NCI-H1930 (cell line): ENCODE measurements at places on chromosomes 6 and 20.
A peak's percentile ranks its signal among the peaks of the same experiment; 100 is the strongest.

DNA sequence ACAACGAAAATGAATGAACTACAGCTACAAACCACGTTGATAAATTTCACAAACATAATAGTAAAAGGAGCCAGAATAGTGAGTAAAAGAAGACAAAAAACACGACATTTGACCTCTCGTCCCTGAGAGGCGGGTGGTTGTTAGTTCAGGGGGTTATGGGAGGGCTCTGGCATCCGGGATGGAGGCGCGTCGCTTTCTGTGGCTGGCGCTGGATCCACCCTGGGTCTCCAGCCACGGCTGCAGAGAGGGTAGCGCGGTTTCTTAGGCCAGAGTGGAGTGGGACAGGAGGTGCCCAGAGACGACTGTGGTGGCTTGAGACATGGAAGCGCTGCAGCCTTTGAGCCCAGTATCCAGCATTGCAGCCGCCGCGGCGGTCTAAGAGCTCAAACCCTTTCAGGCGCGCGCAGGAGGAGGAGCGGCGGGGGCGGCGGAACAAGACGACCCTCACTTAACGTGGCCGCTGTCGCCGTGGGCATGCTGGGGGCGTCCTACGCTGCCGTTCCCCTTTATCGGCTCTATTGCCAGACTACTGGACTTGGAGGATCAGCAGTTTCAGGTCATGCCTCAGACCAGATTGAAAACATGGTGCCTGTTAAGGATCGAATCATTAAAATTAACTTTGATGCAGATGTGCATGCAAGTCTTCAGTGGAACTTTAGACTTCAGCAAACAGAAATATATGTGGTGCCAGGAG, 3.7 kb upstream of the ZSCAN23 start:
- no peak for DNase-seq

- DNase-seq, result no peak
Observed at GRCh38 chr6:87366072-87366827, 21.6 kb downstream of the C6orf163 start.

- DNase-seq, result no peak
Observed at GRCh38 chr6:160975162-160975561, 16.4 kb upstream of the MAP3K4 start.

- no peak for DNase-seq
Observed at GRCh38 chr20:14378326-14378725, 40.9 kb upstream of the FLRT3 start.

DNA sequence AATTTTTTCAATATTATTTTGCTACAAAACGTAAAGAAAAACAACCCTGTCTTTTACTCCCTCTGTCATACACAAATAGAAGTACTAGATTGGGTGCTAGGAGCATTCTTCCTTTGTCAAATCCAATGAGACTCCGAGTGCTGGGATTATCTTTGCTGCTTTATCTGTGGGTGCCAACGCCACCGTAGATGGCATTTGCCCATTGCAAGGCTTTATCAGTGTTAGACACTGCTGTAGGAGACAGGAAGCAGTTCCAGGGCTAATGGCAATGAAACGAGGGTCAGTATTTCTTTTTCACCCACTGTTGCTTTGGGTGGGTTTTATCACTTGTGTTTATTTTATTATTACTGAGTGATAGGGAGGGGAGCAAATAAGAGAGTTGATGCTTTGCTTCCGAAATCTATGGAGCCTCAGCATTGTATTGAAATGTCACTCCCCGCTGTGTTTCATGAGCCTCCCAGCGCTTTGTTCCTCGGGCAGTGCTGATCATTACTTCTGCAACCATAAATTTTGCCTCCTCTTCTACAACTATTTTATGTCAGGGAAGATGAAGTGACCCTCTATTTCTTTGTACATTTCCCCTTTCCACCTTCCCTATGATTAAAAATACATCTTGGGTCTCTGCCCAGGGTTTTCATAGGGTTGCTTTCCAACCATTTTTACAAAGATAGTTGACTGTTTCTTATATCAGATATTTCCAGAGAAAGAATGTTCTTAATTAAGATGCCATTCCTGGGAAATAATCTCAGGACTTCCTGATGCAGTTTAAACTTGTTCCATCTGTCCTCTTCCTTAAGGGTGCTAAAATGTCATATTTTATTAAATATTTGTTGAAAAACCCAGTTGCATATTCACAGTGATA, 86.7 kb upstream of the LAMP5 start:
- no peak for DNase-seq

DNA sequence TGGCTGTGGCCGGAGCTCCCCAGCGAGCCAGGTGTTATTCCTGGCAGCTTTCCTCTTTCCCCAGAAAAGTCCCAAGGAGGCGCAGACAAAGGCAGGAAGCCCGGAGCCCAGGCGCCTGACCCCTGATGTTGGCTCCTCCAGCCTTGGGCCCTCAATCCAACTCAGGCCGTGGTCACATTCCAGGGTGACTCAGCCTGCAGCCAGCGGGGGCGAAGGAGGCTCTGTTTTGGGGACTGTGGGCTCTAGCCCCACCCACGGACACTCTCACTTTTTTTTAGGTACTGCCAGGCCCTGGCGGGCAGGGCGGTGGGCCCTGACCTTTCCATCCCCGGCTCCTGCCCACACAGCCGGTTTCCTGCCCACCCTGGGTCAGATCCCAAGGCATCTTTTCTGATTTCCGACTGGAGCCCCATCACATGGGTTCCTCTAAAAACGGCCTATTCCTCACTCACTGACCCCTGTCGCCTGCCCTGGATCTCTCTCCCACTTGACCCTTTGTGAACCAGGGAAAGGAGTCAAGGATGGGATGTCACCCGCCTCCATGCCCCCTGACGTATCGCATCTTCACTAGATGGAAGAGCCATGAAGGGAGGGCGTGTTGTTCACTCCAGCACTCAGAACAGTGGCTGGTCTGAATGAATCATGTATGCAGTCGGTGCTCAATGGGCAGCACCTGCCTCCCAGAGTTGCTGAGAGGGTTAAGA, 5.5 kb downstream of the PTGIS start:
- no peak for DNase-seq

- DNase-seq, result no peak
Observed at GRCh38 chr20:32281711-32282110, 4.3 kb downstream of the KIF3B start.

- DNase-seq, result peak; percentile 37
Observed at GRCh38 chr6:111478749-111479148, 4.3 kb downstream of the REV3L start.

DNA sequence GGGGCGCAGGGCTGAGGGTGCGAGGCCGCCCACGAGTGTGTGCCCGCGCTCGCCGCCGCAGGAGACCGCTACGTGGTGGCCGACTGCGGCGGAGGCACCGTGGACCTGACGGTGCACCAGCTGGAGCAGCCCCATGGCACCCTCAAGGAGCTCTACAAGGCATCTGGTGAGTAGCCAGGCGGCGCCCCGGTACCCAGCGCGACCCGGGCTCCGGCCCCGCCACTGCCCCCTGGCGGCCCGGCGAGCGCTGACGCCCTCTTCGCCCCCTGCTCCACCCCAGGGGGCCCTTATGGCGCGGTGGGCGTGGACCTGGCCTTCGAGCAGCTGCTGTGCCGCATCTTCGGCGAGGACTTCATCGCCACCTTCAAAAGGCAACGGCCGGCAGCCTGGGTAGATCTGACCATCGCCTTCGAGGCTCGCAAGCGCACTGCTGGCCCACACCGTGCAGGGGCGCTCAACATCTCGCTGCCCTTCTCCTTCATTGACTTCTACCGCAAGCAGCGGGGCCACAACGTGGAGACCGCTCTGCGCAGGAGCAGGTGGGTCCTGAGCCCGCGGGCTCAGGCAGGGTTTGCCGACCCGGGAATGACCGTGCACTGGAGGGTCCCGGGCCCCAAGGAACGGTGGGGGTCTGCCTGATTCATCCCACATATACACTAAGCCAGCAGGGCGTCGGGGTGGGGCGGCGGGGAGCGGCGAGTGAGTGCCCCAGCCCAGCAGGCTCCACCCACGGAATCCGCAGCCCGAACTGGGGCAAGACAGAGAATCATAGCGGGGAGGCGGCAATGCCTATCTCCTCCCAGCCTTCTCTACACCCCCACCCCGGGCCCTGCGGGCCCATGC, 17.4 kb downstream of the HSPA12B start:
- peak; percentile 59 for DNase-seq

GRCh38 chr6:154605882-154606370, 95.4 kb upstream of the CNKSR3 start:
- DNase-seq, result no peak

- DNase-seq, result no peak
Observed at GRCh38 chr20:39825524-39825923, 863.4 kb downstream of the DHX35 start.
